ENCODE measurements at places on chromosomes 11 and 22.

DNA sequence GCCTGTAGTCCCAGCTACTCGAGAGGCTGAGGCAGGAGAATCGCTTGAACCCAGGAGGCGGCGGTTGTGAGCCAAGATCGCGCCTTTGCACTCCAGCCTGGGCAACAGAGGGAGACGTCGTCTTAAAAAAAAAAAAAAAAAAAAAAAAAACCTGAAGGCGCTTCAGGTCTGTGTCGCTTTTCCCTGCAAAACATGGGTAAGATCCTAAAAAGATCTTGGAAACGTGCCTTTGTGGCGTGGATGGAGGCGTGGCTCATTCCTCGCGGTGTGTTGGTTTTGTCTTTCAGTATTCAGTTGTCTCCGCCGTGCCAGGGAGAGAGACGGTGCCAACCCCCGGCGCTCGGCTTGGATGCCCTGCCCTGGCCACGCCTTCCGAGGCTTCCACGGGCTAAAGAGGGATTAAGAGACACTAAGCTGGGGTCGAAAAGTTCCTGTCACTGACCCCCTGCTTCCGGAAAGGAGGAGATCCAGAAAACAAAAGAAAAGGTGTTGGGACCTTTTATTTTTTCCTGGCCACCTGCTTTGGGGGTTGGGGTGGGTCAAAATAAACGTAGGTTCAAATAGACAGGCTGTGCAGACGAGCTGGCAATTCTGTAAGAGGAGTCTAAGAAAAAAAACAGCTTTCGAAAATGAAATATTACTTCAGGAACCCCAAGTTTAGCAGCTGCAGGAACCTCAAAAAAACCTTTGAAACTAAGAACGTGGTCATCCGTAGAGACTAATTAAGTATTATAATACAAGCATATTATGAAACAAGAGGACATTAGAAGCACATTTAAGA is 1.1 kb upstream of the SLC35F2 start:
- peak; percentile 21 for DNase-seq

- DNase-seq, result no peak
These were observed 123.2 kb upstream of the SORL1-AS1 start for GRCh38 chr11:121575963-121576290.

- no peak for DNase-seq
These were observed 106.4 kb downstream of the SYN3 start for GRCh38 chr22:32951807-32952153.

GRCh38 chr11:78878631-78879030 is 304.0 kb upstream of the NARS2 start:
- DNase-seq, result no peak

DNA sequence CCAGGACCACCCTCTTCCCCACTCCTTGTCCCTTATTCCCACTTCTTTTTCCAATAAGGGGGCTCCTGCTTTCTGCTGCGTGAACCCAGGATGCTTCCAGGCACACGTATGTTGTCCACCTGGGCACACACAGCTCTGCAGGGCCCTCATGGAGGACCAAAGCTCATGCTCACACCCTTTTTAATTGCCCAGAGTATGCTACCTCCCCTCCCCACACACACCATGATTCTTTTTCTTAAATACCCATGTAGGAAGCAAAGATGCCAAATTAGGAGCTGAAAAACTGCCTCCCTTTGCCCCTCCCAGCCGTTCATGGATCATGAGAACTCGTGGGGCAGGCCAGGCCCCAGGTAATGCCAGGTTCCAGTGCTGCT is 5.1 kb downstream of the NECTIN1 start:
- DNase-seq, result no peak

GRCh38 chr22:24178502-24179440 is 2.5 kb upstream of the SUSD2 start:
- no peak for DNase-seq

DNA sequence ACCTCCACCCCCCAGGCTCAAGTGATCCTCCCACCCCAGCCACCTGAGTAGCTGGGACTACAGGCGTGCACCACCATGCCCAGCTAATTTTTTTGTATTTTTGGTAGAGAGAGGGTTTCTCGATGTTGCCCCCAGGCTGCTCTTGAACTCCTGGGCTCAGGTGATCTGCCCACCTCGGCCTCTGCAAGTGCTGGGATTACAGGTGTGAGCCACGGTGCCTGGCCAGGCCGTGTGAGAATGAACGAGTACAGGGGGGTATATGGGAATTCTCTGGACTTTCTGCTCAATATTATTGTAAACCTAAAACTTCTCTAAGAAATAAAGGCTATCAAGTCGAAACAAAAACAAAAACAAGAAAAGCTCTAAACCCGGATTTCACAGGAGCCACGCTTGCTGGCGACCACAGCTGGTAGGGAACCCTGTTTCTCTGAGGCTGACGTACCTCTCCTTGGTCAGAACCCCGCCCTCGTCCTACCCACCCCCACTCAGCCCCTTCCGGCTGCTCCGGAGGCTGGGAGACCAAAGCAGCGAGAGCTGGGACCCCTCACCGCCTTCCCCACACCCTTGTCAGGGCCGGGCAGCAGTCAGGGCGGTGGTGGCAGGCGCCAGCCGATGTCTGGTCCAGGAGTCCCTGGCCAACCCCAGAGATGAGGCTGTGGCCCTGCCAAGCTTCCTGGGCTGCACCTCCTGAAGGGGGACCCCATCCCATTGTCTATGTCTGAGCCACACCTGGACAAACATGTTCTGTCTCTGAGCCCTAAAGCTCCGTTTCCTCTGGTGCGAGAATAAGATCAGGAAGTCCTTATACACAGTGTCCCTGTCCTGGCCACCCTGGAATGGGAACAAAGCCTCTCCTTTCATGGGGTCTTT is 52.1 kb downstream of the LINC01488 start:
- DNase-seq, result no peak

- no peak for DNase-seq
These were observed 104.4 kb downstream of the MICAL2 start for GRCh38 chr11:12214751-12215150.

GRCh38 chr11:17525570-17525969 is 18.6 kb downstream of the USH1C start:
- DNase-seq, result no peak

- no peak for DNase-seq
These were observed 10.1 kb downstream of the NAV2 start for GRCh38 chr11:19722702-19723101.

DNA sequence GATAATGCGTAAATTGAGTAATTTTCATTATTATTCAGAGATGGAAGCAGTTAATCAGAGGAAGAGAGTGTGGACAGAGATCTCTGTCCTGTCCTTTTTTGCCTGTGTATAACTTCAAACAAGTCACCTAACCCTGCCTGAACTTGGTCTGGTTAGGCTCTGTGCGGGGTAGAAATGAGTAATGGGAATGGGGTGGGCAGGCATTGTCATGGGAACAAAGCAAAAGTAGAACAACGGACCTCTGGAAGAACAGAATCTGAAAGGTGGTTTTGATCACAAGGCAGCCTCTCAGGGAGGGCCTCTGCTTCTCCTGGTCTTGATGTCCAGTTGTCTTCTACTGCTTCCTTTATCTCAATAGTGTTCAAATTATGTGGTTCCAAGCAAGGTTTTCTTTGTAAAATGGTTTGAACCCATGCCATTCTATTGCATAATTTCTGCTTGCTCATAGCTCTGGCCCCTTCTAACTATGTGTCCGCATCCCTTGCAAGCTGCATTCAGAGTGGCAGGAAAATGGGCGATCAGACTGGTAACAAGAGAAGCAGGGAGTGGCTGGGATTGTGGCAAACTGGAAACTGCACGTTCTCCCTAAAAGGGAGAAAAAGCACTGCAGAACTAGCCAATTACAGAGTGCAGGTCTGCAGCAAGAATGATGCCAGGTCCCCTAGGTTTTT is 76.1 kb downstream of the PRR5L start:
- DNase-seq, result no peak

DNA sequence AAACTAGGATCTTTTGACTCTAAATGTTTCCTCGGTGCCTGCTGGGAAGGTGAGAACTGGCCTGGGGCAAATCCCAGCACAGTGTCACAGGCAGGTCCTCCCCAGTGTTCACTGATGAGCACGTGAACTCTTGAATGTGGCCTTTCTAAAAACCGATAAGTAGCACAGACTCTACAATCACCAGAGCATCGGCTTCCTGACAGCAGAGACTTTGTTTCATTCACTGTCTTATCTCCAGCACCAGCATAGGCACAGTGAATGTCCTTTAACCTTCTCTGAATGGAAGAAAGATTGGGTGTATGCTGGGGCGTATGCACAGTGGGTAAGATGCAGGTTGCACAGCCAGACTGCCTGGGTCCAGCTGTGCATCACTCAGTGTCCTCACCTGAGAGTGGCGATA is 59.3 kb upstream of the EIF3D start:
- no peak for DNase-seq

DNA sequence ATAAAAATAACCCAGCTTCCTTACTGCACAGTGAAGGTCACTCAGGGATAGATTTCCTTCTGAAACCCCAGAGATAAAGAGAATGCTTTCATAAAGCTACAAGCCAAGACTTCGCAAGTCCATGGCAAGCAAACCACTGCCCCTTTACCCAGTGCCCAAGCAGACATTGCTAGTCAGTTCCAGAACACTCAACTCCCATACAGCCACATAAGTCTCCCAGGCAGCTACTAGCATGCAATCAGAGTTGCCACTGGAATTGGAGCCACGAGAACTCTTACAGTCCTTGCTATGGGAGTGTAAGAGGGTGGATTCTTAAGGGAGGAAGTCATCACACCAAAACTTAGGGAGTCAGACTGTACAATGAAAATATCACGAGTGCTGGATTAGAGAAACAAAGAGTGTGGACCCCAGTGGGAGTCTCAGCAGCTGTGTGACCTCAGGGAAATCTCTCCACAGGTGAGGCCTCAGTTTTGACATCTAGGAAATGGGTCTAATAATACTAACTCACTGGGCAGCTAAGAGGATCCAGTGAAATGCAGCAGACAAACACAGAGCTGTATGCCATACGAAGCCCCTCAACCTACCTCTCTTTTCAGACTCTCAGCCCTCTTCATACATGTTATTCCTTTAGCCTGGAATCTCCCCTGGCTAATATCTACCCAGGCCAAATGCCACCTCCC is 526.6 kb downstream of the MN1 start:
- DNase-seq, result no peak

GRCh38 chr11:123181075-123181474 is 14.0 kb downstream of the CLMP start:
- no peak for DNase-seq

- no peak for DNase-seq
These were observed 478.2 kb downstream of the BUD13 start for GRCh38 chr11:116294630-116295029.
